Pulmonary artery endothelial cell (primary cell): ENCODE measurements at places on chromosomes 16 and 17.

- DNase-seq: peak; percentile 11
Observed at GRCh38 chr16:9860876-9861275, 321.4 kb downstream of the GRIN2A start.

DNA sequence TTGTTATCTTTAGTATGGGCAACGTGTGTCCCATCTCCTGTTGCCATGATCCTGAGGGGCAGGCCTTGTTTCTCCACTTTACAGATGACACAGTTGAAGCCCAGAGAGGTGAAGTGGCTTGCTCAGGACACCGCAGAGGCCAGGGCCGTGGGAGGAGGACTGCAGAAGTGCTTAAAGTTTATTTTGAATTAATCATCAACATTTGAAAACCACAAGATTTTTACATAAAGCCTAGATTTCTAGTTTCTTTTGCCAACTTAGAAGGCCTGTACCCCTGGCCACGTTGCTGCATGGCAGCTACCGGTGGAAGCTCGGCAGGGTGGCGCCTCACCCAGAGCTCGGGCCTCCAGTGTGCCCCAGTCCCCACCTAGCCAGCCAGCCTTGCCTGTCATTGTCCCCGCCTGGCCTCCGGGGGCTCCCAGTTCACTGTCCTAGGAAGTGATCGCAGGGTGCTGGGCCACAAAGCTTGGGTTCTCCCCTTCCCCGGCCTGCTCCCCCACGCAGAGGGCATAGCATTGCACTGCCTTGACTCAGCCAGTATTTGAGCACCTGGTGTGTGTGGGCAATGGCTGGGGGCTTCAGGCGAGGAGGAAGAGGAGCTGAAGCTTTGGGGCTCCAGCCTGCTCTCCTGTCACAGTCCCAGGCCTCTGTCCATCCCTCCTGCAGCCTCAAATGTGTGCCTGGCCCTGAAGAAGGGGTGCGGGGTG is 14.8 kb upstream of the ADCY7 start:
- DNase-seq: no peak

GRCh38 chr17:82272495-82273326 is 789 bp downstream of the CSNK1D start:
- no peak for DNase-seq

GRCh38 chr17:72421128-72422092 is 300.6 kb downstream of the SOX9 start:
- peak; percentile 84 for DNase-seq

DNA sequence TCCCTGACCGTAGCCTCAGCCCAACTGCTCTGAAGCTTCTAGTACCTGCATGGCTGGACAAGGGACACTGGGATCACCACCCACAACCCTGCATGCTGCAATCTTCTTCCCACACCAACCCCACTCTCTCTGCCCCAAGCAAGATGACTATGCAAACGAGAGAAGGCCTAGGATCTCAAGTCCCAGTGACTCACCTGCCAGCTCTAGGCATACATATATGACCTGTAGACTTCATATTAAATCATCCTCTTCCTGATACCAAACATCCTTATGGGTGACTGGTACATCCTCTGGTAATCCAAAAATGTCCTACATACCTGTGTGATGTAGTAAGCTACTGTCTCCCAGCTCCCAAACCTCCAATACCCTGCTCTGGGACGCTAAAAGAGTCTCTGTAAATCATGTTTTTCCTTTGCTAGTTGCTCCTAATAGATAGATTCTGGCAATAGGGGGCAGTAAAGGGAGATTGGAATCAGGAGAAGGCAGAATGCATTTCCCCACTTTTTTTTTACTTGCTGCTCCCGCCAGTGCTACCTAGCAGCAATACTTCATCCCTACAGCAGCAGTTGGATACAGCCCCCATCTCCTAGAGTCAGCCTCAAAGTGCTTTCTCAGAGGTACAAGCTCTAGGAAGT is 43.4 kb upstream of the SOX9 start:
- no peak for DNase-seq
